ENCODE measurements at places on chromosomes 4 and X.

DNA sequence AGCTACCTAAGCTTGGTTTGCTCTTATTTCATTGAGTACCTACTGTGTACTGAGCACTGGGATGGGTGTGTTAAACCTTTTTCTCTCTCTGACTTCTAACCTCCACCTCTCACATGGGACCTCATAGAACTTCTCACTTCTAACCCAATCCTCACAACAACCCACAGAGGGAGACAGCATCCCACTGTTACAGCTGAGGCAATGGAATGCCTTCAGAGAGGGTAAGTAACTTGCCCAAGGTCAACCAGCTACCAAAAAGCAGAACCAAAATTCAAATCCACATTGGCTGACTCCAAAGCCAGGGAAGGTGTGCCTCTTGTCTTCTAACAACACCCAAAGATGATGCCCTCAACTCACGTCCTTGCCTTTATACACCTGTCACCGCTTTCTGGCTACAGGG is 5.4 kb downstream of the SEL1L3 start:
- no peak for DNase-seq

DNA sequence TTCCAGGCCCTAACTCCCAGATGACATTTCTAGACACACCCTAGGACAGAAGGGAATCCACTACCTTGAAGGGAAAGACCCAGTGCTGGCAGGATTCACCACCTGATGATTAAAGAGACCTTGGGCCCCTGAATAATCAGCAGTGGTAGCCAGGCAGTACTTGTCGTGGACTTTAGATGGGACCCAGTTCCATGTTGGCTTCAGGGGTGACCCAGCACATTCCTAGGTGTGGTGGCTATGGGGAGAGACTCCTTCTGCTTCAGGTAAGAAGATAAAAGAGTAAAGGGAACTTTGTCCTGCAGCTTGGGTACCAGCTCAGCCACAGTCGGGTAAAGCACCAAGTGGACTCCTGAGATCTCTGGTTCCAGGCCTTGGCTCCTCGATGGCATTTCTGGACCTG is 131.8 kb upstream of the S100G start:
- DNase-seq = no peak

DNA sequence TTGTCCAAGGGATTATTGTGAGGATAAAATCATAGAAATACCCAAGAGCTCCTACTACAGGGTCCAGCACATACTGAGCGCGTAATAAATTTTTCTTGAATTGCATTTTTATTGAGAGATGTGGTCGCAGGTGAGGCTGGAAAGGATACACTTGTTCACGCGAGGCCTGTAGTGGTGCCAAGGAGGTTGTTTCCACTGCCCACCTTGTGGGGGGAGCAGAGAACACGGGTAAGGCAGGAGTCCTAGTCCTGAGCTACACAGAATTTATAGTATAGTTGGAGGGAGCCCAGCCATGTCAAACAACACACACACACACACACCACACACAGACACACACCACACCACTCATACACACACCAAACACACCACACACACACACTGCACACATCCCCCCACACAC is 31.8 kb upstream of the CYP4V2 start:
- DNase-seq = no peak

- no peak for DNase-seq
These were observed 171.4 kb downstream of the PPP1R2C start for GRCh38 chrX:42606591-42606990.

DNA sequence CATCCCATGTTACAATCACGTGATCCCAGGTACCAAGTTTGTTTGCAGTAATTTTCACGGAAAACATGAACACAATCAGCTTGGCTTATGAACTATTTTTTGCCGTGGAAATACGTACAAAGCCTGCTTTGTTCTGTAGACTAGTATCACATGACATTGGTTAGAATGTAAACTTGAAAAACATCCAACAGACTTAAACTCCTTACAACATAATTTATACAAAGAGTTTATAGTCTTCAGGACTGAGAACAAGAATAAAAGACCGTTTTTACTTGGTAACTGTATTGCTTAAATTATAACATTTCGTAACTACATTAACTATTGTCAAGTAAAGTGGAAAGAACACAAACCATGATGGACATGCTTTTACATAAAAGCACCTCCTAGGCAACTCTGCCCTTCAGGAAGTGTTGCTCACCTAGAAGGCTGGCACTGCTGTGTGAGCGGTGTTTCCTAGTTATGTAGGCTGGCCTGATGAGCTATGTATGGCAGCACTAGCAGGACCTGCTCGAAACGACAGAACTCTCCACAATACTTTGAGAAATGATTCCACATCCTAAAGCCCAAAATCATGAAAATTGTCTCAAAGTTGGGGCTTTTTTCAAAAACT is 41.8 kb upstream of the WDR1 start:
- DNase-seq = no peak

DNA sequence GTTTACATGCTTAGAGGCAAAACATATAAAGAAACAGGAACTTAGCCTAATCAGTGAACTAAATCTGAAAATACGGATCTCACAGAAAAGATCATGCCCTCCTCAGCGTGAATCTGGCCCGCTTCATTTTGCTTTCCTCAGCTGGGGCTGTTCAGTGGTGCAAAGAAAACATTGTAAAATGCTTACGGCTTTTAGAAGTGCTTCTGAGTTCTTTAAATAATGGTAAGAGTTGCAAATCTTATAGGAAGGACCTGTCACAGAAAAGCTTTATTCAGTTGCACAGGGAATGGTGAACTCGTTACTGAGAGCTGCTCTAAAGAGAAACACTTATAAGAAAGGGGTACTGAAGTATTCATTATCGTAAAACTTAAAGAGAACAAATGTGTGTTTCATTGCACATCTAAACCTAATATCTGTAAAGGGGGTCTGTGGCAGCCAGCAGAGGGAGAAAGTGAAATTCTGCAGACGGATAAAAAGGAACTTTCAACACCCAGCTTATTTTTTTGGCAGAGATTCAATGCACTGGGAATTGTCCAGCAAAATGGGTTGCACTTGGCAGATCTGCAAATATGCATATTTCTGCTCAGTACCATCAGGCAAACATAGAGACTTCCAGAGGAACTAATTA is 139.2 kb upstream of the ANK2 start:
- no peak for DNase-seq

GRCh38 chr4:163087805-163088204 is 78.9 kb downstream of the NAF1 start:
- DNase-seq = no peak

DNA sequence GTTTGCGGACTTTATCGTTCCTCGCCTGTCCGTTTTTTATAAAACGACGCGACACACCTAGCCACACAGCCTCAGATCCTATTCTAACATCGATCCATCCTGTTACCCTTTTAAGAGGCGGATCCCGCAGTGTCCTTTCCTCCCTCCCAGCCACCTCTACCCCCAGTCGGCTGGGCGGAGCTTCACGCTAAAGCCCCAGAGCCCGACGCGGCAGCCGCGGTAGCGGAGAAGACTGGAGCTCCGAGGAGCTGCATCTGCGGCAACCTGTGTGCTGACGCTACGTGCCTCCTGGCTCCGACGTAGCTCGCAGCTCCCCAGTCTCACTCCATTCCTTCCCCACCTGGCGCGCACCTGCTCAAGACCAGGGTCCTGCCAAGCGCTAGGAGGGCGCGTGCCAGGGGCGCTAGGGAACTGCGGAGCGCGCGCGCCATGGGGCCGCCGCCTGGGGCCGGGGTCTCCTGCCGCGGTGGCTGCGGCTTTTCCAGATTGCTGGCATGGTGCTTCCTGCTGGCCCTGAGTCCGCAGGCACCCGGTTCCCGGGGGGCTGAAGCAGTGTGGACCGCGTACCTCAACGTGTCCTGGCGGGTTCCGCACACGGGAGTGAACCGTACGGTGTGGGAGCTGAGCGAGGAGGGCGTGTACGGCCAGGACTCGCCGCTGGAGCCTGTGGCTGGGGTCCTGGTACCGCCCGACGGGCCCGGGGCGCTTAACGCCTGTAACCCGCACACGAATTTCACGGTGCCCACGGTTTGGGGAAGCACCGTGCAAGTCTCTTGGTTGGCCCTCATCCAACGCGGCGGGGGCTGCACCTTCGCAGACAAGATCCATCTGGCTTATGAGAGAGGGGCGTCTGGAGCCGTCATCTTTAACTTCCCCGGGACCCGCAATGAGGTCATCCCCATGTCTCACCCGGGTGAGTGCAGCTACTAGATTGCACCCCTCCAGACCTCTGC is at the start of gene RNF128:
TSS of gene RNF128 (plus strand) at position 217 of the 953 bp plus-strand sequence. CDS start at position 430, 213 bp downstream.
- DNase-seq = no peak

DNA sequence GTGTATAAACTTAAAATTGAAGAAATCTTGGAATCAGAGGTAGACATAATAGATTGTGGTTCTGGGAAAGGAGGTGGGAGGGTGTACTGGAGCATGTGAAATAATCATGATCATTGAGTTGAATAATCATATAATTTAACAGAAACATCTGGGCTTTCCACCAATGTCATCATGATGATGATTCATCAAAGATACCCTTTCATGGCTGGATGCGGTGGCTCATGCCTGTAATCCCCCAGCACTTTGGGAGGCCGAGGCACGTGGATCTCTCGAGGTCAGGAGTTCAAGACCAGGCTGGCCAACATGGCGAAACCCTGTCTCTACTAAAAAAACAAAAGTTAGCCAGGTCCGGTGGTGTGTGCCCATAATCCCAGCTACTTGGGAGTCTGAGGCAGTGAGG is 6.7 kb upstream of the RUFY3 start:
- DNase-seq = no peak

Measured in stimulated activated CD8-positive, alpha-beta memory T cell treated with anti-CD3 and anti-CD28 coated beads, Interleukin-4, amount 100 ng/mL, for 1 hour (primary cell).